ENCODE measurements at places on chromosomes 6 and 20.

- DNase-seq = no peak
Measured at GRCh38 chr6:24749297-24749696, 25.4 kb upstream of the GMNN start.

GRCh38 chr6:127566119-127566518, 10.9 kb upstream of the C6orf58 start:
- DNase-seq = no peak

- no peak for DNase-seq
Measured at GRCh38 chr20:21101453-21101931, 4.7 kb downstream of the LINC00237 start.

DNA sequence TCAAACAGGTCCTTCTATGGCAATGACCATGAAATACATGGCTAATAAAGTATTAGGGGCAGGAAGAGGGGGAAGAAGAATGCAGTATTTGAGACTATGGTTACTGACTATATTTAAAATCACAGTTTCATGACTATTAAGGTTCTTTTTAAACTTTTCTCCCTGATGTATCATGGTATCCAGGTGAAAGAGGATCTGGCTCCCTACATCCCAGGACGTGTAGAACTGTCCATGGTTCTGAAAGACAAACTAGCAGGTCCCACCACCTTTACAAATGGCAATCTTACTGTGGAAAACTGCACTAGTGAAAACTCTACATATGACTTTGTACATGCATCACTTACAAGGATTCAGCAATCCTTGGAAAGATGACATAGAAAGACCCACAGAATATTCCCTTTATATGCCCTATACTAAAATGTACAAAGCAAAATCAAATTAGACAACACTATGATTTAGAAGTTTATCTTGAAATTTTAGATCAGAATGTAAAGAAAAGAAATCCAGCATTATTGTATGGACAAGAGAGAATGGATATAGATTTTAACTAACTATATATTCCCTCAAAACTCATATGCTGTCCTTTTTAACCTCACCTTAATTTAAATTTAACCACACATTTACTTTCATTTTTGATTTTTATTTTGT, 33.5 kb downstream of the RPP21 start:
- DNase-seq = no peak

DNA sequence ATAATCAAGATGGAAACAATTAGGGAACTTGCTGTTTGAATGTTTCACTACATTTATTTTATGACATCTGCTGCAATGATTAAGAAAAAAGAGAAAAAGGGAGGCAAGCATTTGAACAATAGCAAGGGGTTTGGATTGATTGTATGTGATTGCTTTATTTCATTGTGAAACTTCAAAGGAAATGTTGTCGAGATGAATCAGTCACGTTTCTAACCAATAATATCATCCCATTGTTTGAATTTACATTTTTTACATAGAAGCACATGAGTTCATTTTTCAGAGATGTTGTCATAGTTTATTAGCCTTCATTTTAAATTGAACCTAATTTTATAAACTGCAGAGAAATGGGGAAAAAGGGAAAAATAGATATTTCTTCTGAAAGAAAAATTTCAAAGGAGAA, 572.0 kb downstream of the KIF16B start:
- no peak for DNase-seq

DNA sequence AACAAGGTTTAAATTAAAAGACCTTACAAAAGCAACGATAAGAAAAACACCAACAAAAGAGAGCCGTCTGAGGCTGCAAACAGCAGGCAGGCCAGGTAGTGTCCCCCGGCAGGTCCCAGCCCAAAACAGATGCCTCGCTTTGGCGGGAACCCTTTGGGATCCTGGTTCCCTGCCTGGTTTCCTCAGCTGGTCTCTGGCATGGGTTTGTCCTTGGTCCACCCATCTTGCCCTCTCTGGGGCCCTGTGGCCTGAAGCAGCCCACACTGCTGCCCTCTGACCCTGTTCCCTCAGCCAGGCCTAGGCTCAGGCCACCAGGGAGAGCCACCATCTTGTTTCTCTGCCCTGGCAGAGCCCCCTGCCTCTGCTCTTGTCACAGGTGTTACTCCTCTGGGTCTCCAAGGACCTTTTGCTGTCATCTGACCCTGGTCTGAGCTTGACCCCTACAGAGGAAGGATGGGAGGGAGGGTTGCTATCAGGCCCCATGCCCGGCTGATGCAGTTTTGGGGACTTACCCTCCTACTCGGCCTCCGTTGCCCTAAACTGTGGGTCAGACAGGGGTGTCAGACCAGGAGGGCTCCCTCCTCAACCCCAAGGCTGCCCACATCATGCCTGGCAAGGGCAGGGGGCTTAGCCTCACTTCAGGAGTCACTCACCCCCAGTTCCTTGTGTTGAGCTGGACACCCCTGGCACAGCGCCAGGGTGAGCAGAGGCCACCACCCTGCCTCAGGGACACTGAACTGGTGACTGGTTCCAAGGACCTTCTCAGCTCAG, 30.6 kb upstream of the GRM4 start:
- DNase-seq = no peak

DNA sequence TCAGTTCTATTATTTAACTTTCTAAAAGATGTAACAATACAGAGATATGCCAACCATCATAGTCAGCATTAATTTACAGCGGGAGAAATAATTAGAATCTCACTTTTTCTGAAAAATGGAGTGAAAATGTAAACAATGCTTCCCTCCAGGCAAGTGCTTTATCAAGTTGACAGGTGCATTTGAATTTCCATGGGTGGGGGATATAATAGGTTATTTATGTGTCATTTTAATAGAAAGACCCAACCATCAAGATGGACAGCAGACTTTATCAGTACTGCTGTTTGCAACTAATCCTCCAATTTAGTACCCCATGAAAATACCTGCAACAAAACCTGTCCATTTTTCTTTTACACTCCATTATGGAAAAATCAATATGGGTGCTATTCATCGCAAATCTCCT, 780.1 kb downstream of the TFAP2A start:
- DNase-seq = no peak

DNA sequence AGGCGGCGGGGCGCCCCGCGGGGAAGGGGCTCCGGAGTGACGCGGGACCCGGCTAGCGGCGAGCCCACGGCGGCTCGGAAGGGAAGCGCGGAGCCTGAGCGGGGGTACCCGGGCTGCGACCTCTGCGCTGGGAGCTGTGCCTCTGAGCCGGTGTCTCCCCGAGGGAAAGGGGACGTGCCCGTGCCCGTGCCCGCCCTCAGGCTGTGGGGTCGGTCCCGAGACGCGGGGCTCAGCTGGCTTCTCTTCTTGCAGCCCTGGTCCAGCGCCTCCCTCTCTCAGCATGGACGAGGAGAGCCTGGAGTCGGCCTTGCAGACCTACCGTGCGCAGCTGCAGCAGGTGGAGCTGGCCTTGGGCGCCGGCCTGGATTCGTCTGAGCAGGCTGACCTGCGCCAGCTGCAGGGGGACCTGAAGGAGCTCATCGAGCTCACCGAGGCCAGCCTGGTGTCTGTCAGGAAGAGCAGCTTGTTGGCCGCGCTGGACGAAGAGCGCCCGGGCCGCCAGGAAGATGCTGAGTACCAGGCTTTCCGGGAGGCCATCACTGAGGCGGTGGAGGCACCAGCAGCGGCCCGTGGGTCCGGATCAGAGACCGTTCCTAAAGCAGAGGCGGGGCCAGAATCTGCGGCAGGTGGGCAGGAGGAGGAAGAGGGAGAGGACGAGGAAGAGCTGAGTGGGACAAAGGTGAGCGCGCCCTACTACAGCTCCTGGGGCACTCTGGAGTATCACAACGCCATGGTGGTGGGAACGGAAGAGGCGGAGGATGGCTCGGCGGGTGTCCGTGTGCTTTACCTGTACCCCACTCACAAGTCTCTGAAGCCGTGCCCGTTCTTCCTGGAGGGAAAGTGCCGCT, 686 bp downstream of the ZGPAT start:
- peak; percentile 31 for DNase-seq

DNA sequence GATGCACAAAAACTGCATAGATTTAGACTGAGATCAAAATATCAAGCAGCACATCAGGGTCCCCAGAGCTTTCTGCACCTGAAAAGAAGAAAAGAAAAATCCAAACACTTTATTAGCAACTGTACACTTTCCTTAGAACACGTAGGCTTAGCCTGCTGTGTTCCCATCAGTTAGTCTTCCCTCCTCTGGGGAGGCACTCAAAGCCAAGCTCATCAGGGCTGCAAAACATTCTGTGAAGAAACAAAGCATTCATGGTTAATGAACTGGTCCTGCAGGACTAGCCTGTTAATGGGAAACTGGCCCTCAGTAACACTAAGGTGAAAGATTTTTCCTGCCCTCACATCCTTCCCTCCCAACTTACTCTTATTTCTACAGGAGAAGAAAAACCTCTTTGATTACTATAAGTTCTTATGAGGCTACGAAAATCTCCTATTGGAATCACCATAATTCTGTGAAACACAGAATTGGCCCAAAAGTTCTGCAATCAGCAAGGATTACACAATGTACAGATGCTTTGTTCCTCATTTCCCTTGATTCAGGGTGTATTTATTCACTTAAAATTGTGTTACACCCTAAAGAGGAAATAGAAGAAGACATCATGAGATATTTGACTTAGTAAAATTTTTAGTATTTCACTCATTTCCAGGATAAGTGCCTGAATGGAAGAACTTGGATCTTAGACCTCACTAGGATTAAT, 901.0 kb upstream of the MAP3K7 start:
- no peak for DNase-seq

- no peak for DNase-seq
Measured at GRCh38 chr20:43771503-43772190, 44.8 kb upstream of the GTSF1L start.

- no peak for DNase-seq
Measured at GRCh38 chr6:1316489-1316971, 4.6 kb downstream of the FOXQ1 start.

DNA sequence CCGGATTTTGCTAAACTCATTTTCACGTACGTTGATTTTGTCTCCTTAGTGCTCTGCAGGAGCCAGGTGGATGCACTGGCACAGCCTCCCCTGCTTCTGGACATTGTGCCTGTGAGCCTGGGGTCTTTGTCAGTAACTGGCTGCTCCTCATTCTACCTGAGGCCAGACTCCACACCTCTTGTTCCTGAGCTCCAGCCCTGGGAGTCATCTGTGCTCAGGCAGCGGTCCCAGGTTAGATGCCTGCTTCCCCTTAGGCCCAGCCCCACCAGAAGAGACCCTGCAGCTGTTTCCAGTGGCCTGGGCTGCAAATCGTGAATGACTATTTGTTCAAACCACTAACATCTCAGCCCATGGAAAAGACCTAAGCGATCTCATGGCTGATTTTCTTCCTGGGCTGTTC, 129.1 kb downstream of the ERMARD start:
- no peak for DNase-seq

- no peak for DNase-seq
Measured at GRCh38 chr20:40010483-40010882, 678.6 kb downstream of the MAFB start.

DNA sequence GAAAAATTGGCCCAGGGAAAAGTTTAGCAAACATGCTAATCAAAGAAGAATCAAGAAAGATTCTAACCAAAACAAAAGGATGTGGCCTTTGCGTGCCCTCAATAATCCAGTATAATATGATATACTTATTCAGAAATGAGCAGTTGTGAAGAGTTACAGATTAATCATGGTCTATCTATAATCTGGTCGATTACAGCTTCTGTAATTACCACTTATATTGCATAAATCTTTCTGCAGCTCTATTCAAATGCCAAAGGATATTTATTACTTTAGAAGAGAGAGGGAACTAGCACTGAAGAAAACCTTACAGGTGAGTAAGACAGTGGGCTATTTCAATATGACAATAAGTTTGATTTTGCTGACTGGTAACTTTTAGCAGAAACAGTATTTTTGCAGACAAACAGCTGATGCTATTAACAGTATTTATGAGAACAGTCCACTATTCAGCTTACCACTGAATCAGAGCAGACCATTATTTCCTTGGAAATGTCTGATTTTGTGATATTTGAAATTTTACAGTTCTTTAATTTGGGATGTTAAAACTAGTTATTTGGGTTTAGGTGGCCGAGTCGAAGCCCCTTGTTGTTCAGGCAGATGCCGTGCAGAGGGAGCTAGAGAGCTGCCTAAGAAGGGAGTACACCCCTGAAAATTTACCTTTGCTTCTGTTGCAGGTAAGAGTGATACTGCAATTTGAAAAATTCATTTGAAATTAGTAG, 92.2 kb downstream of the CEP57L1 start:
- DNase-seq = peak; percentile 72

GRCh38 chr6:27886073-27886472, 26.1 kb downstream of the OR2B2 start:
- no peak for DNase-seq

- DNase-seq = no peak
Measured at GRCh38 chr20:45039475-45039820, 61.5 kb downstream of the KCNS1 start.

GRCh38 chr6:36526066-36526465, 21.2 kb downstream of the STK38 start:
- no peak for DNase-seq

DNA sequence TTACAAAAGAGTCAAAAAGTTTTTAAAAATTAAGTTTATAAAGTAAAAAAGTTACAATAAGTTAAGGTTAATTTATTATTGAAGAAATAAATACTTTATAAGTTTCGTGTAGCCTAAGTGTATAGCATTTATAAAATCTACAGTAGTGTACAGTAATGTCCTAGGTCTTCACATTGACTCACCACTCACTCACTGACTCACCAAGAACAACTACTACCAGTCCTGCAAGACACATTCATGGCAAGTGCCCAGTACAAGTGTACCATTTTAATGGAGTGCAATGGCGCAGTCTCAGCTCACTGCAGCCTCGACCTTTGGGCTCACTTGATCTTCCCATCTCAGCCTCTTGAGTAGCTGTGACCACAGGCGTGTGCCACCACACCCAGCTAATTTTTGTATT, 128.2 kb downstream of the GPX5 start:
- DNase-seq = no peak

GRCh38 chr6:108492131-108492766, 68.5 kb upstream of the FOXO3 start:
- DNase-seq = peak; percentile 13

DNA sequence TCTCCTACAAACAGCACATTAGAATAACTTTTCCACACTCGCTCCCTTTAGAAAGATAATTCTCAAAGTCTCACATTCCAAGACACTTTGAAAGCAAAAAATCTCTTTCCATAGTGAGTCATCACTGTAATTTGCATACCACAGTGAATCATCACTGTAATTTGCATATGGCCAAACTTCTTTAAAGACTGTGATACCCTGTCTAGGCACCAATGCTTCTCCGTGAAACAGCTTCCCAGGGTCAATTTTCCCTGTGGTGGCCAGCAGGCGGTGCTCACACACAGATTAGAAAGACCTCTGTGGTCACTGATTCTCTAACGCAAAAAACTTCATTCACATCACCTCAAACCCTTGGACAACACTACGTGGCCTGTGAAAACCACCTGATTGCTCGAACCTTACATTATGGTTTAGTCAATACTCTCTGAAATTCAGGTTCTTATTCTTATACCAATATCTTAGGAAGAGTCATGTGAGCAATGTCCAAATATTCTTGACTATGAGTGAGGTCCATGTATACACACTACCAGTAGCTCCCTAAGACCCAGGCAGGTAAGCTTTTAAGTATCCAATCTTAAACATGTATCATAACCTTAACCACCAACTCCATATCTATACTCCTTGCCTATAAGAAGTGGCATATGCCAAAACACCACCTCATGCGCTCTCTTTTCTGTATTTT, 78.5 kb upstream of the PHACTR1 start:
- DNase-seq = peak; percentile 78

Data from NCI-H526 (cell line).